ENCODE measurements at places on chromosomes 16 and 17.

GRCh38 chr17:3944485-3945388, 19.5 kb downstream of the ATP2A3 start:
- peak; percentile 24 for DNase-seq

DNA sequence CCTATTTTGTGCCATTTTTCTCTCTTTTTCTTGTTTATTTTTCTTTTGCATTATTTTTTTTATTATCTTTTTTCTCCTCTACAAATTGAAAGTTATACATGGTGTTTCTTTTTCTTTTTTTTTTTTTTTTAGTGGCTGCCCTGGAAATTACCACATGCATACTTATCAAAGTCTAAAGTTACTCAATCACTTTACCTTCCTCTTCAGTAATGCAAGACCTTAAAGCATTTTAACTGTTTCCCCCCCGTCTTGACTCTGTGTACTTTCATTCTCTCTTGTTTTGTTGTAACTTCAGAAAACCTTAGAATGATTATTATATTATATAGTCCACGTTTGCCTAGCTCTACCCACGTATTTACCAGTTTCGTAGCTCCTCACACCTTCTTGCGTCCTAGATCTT, 33.3 kb upstream of the SMPD3 start:
- no peak for DNase-seq

DNA sequence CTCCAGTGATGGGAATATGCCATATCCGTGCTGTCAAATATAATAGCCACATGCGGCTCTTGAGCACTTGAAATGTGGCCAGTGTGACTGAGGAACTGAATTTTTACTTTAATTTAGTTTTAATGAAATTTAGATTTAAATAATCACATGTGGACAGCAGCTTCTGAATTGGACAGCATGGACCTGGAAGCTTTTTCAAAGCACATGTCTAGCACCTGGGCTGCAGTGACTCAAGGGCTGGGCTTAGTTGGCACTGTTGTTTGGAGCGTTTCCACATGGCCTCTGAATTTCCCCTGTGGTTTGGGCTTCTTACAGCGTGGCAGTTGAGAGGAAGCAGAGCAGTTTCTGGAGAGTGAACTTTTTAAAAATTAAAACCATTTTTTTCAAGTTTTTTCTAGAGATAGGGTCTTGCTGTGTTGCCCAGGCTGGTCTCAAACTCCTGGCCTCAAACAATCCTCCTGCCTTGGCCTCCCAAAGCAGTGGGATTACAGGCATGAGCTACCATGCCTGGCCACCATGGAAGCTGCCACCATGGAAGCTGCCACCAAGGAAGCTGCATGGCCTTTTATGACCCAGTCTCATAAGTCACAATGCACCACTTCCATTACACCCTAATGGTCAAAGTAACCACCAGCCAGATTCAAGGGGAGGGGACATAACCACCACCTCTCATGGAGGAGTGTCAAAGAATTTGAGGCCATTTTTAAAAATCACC, 6.7 kb upstream of the TOB1 start:
- no peak for DNase-seq

- DNase-seq: no peak
These were observed 403 bp upstream of the KRTAP3-1 start for GRCh38 chr17:41009301-41009760.

DNA sequence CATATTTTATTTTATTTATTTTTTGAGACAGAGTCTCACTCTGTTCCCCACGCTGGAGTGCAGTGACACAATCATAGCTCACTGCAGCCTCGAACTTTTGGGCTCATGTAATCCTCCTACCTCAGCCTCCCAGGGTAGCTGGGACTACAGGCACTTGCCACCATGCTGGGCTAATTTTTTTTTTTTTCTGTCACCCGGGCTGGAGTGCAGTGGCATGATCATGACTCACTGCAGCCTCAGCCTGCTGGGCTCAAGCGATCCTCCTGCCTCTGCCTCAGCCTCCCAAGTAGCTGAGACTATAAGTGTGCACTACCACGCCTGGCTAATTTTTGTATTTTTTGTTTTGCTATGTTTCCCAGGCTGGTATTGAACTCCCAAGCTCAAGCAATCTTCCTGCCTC, 17.1 kb downstream of the UNC45B start:
- no peak for DNase-seq

DNA sequence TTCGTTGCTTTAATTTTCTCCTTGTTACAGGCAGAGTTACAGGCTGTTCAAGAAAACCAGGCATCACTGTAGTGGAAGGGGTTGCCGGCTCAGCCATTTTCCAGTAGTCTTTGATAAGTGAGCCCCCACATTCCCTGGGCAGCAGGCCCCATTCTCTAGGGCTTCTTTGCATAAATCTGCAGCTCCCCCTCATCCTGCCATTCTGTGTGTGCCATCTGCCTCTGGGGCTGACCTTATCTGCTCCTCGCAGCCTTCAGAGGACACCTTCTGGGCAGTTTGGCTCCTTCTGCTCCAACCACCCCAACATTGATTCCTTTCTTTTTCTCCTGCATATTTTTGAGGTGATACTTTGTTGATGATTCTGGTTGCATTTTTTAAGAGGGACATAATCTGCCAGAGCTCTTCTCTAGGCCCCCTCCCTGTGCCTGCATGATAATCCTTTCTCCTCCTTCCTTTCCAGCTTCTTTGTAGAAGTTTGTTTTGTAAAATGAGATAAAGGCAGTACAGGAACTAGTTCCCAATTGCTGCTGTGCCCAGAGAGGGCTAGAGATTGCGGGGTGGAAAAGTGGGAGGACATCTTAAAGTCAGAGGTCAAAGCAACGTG, 17.1 kb downstream of the RND2 start:
- no peak for DNase-seq

DNA sequence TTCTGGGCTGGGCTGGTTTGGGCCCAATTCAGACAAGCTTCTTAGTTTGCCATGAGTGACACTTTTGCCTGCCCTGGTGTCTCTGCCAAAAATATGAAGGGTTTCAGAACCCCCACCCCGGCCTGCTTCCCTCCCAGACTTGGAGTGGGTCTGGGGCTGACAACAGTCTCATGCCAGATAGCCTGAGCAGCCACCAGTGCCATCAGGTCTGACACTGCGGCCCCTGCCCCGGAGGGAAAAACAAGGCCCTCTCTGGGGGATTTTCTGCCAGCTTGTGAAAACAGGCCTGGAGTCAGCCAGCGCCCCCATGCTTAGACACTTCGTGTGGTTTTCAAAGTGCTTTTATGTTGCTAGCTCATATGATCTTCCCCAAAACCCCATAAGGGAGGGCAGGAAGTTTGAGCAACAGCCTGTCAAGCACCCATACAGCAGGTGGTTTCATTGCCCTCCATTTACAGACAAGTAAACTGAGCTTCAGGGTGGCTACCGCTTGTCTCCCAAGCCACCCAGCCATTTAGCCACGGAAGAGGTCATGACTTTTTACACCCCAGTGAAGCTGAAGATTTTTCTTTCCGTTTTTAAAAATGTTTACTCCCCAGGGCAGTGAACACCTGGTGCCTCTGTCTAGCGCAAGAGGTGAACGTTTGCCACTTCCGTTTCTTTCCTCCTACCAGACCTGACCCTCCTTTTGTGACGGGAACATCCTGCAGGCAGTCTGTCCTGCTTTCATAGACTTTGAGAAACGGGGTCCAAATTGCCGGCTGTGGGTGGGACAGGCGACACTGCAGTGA, 300.6 kb downstream of the SEC14L1 start:
- DNase-seq: no peak
